ENCODE measurements at places on chromosomes 2 and 18.

- DNase-seq: no peak
These were observed 2.3 kb upstream of the KIF1A start for GRCh38 chr2:240822280-240822847.

DNA sequence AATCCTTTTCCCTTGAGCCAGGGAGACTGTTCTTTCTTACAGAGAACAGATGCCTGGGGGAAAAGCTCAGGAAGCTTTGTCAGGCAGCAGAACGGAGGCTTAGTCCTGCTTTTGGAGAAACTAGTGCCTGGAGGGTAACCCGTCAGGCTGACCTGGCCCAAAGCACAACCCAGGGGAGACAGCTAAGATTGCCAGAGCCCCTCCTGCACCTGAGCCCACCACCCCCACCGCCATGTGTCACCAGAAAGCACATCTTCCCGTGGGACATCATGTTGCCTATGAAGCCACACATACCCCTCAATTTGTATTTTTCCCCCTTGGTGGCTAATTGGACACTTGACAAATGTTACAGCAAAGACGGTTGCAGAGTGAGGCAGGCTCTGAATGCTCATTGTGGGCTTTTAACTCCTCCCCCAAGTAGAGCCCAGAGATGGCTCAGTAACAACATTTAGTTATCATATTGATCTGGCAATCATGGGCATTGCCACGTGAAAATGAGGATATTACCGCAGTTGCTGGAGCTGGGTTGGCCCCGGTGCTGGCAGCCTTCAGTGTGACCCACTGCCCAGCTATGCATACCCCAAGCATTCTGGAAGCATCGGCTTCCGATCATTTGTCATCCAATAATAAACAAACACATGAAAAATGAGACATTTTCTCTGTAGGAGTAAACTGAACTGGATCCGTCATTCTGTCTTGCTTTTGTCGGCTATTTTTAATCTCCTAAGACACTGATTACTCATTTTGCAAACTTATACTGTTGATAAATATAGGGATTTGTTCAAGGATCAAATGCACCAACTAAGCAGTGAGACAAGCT, 229.5 kb downstream of the ATAD2B start:
- DNase-seq: no peak

DNA sequence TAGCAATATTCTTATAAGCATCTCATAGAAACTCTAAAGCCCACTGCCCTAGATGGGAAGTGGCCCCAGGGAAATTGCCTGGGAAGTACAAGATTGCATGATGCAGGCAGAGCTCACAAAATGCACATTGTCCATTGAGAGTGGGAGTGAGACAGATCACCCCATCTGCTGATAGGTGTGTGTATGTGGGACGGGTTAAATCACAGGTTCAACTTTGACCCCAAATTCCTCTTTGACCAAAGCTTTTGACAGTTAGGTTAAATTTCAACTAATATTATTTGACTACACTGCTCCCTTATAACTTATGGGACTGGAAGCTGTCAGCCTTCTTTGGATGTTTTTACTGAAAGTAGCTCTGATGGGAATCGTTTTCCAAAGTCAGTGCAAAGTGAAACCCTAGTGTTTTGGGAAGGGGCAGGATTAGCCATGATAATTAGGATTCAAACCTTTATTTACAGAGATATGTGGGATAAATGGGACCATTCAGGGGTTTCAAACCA, 11.4 kb upstream of the FABP1 start:
- DNase-seq: no peak

- DNase-seq: no peak
These were observed 64.9 kb downstream of the LNPK start for GRCh38 chr2:175937216-175937615.

DNA sequence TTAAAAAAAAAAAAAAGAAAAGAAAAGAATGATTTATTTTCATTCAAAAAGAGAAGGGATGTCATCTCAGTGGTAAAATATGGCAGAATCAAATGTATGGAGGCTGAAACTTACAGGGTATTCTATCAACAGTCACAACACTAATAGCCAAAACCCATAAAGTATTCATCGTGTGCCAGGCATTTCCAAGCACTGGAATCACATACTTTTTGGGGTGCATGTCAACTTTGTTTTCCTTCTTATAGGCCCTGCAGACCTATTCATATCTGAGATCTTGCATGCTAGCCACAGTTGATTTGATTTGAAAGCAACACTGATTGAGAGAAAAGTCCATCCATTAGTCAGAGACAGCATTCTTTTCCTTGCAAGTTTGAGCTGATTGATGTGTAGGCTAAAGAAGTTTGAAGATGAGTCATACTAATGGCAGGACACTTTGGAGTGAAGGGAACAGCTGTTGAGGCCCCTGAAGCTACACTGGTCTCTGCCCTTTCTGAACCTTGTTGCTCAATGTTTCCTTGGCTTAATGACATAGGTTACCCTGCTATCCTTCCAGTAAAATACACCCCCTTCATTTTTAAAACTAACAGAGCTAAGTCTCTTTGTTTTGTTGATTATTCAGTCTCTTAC, 22.0 kb downstream of the KATNAL2 start:
- DNase-seq: no peak

Measured in upper lobe of right lung (tissue), 1 donor.